ENCODE measurements at places on chromosomes 11 and 22.
A peak's percentile ranks its signal among the peaks of the same experiment; 100 is the strongest.

DNA sequence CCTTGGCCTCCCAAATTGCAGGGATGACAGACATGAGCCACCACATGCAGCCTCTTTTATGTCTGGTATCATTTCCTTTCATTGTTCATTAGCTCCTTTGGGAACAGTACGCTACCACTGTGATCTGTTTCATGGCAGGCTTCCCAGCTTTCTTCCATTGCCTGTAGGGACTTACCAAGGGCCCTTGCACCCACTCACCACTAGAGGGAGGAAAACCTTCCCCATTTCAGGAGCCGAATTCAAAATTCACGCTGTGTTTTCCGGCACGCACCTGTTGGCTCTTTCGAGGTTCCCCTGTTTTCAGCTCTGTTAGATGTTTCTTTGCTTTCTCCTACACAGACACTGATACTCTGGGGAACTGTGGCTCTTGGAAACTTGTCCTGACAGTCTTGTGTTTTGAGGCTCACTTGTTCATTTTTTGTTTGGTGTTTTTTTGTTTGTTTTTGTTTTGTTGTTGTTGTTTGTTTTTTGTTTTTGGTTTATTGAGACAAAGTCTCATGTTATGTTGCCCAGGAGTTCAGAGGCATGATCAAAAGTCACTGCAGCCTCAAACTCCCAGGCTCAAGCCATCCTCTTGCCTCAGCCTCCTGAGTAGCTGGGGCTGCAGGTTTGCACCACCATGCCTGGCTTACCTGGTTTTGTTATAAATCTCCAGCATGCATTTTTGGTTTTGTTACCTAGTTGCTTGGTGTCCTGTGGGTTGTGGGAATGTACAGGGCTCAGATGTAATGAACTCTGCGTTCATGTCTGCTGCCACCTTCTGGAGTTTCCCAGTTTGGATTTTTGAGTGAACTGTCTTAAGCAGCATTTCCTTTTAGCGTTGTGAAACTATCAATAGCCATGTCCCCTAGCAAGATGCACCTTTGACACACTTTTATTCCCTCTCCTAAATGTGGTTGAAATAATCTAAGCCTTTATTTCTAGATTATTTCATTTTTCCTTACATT lies 2.3 kb downstream of the KRTAP5-11 start:
- DNase-seq = peak; percentile 51

DNA sequence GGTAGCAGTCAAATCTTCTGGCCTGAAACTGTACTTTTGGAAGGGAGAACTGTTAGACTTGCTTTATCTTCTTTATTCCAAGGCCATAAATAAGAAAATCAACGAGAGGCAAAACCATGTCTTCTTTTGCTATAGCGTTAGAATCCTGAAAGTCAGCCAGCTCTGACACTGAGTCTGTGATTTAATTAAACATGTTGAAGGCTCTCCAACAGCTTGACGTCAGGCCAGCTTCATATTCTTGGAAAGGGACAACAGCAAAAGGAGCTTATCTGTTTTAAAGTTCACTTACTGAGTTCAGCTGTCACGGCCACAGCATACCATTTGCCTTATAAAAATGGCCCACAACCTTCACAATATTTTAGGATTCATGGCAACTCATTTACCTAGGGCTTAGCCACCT lies 131.0 kb upstream of the LDLRAD3 start:
- no peak for DNase-seq

- DNase-seq = no peak
Measured at GRCh38 chr11:8757047-8757446, 74.5 kb downstream of the RPL27A start.

GRCh38 chr11:101185985-101186384 lies 56.4 kb upstream of the PGR start:
- no peak for DNase-seq

DNA sequence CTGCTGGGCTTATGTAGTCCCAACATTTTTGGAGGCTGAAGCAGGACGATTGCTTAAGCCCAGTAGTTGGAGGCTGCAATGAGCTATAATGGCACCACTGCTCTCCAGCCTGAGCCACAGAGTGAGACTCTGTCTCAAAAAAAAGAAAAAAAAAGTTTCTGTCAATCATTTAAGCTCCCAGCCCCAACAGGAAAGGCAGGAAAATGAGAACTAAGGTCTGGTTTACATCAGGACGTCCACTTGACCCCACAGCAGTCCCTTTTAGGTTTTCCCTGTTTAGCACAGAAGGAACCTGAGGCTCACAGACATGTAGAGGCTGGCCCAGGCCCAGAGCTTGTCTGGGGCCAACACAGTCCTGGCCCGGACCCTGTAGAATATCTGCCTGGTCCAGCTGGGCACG lies 9.2 kb upstream of the TTLL1 start:
- no peak for DNase-seq

DNA sequence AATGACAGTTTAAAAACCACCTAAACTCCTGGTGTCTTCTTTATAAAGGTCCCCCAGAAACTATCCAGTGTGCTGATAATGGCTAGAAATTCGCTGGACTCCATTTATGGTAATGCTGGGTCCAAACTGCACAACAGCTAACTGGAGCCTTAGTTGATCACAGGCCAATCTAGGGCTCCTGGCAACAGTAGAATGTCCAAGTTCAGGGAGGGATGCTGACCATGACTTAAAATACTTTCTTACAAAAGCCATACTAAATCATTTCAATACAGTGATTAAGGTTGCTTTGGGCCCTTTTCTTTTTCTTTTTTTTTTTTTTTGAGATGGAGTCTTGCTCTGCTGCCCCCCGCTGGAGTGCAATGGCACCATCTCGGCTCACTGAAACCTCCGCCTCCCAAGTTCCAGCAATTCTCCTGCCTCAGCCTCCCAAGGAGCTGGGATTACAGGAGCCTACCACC lies 14.5 kb upstream of the GAB2 start:
- no peak for DNase-seq

GRCh38 chr11:44450295-44450932 lies 115.0 kb upstream of the CD82 start:
- DNase-seq = no peak

DNA sequence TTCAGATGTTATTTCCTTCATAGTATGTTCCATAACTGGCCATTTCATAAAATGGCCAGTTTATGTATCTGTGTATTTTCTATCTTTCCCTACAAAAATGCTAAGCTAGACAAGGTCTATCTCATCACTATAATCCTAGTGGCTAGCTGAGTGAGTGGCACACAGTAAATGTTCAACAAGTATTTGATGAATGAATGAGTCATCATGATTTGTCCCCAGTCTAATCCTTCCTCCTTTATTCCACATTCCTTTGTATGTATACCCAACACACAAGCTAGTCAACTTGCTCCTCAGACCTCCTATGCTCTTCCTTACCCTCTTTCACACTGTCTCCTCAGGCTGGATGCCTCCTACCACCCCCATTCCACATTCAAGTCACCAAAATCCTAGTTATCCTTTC lies 12.5 kb downstream of the APLNR start:
- DNase-seq = no peak

DNA sequence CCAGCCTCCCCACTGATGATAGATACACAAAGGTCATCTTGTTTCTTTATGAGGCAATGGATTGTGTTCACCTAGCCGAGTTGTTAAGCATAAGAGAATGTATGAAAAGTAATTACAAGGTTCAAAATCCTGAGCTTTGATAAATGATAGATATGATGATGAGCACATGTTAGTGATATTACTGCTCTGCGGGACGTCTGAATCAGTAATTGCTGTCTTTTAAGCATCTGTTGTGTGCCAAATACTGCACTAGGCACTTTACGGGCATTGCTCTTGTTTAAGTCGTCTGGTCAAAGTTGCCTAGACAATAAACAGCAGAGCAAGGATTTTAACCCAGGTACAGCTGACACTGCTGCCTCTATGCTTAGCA lies 559 bp upstream of the RNF141 start:
- DNase-seq = peak; percentile 52

DNA sequence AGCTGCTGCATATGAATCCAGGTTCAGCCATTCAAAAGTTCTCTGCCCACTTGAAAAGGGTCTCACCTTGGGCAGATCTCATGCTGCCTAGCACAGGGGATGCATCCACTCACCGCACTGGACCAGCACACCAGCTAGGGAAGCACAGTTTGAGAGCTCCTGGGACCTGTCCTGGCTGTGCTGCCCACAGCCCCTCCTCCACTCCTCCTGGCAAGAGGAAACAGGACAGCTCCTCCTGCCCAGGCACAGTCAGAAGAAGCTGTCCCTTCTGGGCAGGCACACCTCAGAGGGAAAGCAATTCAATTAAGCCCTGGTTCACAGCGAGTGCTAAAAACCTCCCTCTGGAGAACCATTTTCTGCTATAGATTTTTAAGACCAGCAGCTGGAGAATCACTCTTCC lies 146.7 kb downstream of the ST3GAL4 start:
- no peak for DNase-seq

- DNase-seq = no peak
Measured at GRCh38 chr11:86219311-86220193, 25.0 kb upstream of the EED start.

- no peak for DNase-seq
Measured at GRCh38 chr11:58576887-58577471, 1.3 kb upstream of the LPXN start.

DNA sequence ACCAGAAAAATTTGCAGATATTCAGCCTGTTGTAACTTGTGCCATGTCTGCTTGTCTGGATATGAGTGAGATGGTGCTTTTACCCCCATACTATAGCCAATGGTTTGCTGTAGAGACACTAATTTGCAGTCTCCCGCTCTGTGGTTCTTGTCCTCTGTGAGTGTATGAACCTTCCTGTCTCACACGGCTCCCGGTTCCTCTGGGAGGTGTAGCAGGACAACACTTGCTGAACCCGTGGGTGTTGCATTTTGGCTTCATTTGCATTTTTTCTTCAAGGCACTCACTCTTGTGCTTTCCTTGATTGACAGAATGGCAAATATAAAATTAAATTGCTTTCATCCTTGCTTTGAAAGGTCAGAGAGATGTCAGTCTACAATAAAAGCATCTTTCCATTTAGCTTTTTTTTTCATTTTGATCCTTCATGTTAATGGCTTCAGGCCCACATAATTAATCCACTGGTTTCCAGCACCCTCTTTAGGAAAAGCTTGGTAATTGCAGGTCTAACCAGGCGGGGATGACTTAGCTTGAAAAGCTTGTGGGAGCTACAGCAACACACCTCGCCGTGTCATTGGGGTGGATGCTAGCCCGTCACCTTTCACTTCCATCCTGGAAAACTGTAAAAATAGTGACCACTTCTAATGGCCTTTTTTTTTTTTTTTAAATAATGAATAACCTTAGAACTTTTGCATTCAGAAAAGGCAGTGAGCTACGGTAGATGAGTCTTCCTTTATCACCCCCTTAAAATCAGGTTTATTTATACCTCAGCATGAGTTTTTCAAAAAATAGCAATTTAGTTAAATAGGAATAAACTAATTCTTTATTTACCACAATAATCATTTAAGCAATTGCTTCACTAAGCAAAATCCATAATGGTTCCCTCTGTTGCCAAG lies 27.4 kb upstream of the ST14 start:
- DNase-seq = peak; percentile 42

GRCh38 chr22:24051568-24051967 lies 40.5 kb downstream of the CABIN1 start:
- no peak for DNase-seq

DNA sequence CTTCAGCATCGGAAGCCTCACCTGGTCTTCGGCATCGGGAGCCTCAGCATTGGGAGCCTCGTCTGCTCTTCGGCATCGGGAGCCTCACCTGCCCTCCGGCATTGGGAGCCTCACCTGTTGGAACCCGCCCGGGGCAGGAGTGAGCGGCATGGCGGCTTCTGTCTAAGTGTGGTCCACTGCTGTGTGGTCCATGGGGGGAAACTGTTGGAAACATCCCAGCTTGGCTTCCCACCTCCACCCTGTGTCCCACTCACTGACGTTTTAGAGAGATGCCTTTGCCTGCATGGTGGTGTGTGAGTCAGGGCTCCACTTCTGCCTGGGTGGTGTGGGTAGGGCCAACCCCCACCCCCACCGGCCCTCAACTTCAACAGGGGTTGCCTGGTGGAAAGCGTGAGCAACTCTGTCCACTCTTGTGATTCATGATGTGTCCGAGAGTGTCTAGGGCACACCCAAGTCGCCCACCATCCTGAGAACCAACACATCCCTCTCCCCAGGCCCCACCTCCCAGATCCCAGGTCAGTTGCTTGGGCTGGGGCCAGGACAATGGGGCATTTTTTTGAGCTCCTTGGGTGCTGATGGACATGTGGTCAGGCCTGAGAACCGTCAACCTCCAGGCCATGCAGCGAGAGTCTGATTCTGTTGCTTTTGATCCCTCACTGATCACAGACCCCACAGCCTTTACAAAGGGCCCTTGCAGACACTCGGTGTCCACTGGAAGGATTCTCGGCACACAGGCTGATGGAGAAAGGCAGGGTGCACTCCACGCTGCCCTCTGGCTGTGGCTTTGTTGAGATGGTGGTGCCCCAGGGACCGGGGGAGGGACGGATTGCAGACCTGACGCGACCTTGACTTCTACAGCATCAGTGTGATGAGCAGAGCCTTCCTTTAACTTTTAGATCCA lies 406.7 kb downstream of the TBC1D22A start:
- no peak for DNase-seq

DNA sequence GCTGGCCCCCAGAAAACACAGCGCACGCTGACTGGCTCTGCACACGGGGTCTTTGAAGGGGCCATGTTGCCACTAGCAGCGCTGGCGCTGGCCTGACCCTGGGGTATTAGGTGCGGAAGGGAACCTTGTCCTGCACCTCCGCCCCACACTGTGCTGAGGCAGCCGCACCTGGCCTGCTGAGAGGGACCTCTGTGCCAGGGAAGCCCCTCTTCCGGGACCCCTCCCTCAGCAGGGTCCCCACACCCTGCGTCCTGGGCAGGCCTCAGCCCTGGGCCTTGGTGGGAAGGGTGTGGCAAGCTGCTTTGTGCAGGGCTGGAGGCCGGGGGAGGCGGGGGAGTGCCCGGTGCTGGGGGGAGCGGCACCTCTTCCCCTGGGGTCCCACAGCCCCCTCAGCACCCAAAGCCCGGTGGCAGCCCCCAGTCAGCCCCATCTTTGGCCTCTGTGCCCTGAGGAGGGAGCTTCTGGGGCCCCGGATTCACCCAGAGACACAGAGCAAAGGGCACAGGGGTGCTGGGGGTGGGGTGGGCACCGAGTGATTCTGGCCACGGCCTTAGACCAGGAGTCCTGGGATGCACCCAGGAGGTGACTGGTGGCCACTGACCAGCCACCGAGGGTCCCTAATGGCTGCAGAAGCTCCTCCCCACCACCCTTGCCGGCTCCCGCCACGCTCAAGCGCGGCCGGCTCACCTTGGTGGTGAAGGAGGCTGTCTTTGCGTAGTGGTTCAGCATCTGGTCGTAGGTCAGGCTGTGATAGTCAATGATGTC lies 11.4 kb downstream of the TTLL8 start:
- no peak for DNase-seq

GRCh38 chr11:64409707-64410403 lies 50.9 kb downstream of the RPS6KA4 start:
- DNase-seq = peak; percentile 80

DNA sequence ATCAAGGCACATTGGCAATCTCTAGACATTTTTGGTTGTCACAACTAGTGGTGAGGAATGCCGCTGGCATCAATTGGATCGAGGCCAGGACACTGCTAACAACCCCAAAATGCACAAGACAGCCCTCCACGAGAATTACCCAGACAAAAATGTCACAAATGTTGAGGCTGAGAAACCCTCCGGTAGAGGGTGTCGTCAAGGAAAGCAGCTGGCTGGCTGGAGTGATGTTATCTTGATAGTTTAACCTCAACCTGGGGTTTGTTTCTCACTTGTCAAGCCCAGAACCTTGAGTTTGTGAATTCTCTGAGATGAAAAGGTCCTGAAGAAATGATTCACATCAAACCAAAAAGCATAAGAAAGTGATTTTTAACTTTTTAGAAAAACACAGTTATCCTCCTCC lies 21.1 kb upstream of the TMPRSS13 start:
- DNase-seq = no peak

GRCh38 chr11:120334894-120335462 lies 1.2 kb upstream of the ARHGEF12 start:
- peak; percentile 79 for DNase-seq

GRCh38 chr11:122108192-122108799 lies 7.7 kb downstream of the BLID start:
- no peak for DNase-seq
